Stimulated activated CD8-positive, alpha-beta memory T cell treated with anti-CD3 and anti-CD28 coated beads, Interleukin-4, amount 100 ng/mL, for 24 hours (primary cell): ENCODE measurements at places on chromosomes 16 and 17.

GRCh38 chr16:66476328-66477027 is 49.4 kb downstream of the BEAN1 start:
- peak; percentile 42 for DNase-seq

- DNase-seq = no peak
These were observed 2.4 kb downstream of the PRSS27 start for GRCh38 chr16:2717383-2718263.

- DNase-seq = no peak
These were observed 198.4 kb upstream of the C17orf78 start for GRCh38 chr17:37177254-37177870.

GRCh38 chr16:3769942-3770341 is 52.6 kb upstream of the TRAP1 start:
- DNase-seq = no peak

- DNase-seq = no peak
These were observed 107.6 kb upstream of the SMURF2 start for GRCh38 chr17:64769712-64770111.

DNA sequence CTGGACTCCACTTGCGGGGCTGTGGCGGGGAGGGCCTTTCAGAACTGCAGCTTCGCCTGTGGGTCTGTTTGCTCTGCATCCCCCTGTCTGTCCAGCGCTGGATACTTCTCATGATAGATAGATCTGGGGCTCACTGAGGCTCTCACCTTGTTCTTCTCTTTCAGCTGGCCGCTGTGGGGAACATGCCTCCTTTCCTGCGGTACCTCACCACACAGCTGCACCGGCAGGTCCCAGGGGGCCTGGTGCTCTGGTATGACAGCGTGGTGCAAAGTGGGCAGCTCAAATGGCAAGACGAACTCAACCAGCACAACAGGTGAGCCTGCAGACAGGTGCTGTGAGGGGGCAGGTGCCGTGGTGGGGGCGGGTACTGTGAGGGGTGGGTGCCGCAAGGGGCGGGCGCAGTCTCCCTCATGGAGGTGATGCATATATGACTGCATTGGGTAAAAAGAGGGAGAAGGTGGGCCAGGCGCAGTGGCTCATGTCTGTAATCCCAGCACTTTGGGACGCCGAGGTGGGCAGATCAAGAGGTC is 6.2 kb downstream of the ENGASE start:
- DNase-seq = no peak

- no peak for DNase-seq
These were observed 1.1 kb downstream of the ABCA10 start for GRCh38 chr17:69227541-69227940.

DNA sequence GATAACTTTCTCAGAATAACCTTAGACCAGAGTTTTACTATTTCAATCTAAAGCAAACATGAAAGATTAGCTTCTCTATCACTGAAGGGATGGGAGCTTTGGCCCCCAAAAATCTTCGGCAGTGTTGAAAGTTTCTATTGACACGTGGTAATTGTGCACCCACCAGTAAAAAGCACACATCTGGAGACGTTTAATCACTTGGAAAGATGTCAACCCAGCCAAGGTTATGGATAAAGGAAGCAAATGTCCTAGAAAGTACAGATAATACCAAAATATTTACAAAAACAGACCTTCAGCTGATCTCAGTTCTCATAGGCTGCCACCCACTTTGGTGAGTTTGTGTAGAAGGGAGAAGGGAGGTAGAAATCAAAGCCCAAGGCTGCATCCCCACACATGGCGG is 5.3 kb downstream of the MYCBPAP start:
- no peak for DNase-seq

DNA sequence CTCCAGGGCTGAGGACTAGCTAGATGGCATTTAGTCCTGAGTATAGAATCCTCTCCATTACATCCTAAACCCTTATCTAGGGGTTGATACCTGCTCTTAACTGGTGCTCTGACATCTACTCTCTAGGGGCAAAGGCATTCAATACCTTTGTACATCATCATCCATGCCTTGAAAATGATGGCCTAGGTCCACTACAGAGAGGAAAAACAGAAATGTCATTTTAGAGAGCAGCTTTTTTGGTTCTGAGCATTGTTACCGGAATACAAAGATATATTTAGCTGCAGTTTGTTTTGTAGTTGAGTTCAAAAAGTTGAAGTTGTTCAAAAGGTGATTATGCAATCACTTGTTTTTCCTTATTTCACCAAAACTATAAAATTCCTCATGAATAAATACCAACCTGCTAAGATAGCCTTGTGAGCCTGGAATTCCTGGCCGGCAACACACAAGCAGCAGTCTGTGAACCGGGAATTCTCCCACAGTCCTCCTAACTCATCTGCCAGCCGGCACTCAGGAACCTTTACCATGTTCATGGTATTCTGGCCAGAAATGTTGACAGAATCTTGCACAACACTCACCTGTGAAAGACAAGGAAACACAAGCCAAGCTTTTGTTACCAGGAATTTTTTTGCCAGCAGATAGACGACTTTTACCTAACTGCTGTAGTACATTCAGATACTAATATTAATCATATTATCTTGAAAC is 35.4 kb downstream of the NXPH3 start:
- no peak for DNase-seq

GRCh38 chr16:89337965-89338364 is 120.5 kb downstream of the ZNF778 start:
- DNase-seq = no peak

GRCh38 chr16:53611179-53611696 is 92.4 kb downstream of the RPGRIP1L start:
- DNase-seq = no peak

GRCh38 chr17:66715745-66716156 is 119.2 kb upstream of the CACNG5 start:
- no peak for DNase-seq

DNA sequence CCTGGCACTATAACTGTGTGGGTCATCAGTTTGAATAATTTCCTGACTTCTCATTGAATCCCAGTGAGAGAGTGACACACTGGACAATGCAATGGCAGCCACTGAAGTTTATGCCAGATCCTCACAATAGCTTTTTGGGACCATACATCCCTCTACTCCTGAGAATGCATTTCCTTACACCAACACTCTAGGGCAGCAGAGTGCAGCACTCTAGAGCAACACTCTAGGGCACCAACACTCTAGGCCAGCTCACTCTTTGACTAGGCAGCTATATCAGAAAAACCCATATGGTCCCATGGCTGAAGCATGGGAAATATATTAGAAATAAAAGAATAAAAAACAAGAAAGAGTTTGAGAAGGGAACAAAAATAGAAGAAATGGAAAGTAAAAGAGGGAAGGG is 309.2 kb downstream of the MAP2K6 start:
- no peak for DNase-seq

- DNase-seq = no peak
These were observed 22.5 kb downstream of the AKAP10 start for GRCh38 chr17:19955099-19955498.

DNA sequence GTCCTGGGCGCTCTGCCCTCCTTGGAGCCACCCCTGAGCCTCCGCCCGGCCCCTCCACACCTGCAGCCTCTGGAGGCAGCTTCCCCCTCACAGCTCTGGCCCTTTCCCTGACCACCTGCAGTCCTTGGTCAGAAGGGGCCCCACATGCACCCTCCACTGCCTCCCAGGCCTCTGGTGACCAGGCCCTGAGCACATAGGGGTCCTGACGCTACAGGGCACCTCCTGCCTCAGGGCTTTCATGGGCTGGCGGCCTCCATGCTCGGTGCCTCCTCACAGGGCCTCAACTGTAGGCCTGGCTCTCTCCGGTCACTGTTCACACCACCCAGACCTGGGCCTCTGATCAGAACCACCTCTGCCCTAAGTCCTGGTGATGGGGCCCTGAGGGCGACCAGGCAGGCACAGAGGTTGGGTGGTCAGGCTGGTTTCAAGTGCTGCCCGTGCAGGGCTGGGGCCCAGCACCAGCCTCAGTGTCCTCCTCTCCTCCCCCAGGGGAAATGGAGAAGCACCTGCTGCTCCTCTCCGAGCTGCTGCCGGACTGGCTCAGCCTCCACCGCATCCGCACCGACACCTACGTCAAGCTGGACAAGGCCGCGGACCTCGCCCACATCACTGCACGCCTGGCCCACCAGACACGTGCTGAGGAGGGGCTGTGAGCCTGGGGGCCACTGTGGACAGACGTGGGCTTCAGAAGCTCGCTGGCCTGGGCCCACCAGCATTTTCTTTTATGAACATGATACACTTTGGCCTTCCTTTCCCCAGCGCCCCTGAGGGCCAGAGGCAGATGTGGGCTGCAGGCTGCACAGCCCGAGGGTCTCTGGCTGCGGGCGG is 3.9 kb downstream of the APRT start:
- no peak for DNase-seq

DNA sequence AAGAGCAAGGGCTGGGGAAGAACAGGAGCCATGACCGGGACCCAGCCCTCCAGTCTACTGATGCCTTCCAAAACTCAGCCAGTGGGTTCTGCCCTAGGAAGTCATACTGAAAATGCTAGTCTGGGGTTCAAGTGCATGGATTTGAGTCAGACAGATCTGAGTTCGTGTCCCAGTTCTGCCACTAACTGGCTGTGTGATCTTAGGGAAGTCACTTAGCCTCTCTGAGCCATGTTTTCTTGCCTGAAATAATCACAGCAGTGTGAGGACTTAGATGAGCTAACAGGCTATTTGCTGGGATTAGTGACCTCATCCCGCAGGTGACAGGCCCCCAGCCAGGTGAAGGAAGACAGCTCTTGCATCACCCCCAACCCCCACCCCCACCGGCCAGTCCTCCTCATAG is 4.4 kb downstream of the GRIN2C start:
- no peak for DNase-seq

DNA sequence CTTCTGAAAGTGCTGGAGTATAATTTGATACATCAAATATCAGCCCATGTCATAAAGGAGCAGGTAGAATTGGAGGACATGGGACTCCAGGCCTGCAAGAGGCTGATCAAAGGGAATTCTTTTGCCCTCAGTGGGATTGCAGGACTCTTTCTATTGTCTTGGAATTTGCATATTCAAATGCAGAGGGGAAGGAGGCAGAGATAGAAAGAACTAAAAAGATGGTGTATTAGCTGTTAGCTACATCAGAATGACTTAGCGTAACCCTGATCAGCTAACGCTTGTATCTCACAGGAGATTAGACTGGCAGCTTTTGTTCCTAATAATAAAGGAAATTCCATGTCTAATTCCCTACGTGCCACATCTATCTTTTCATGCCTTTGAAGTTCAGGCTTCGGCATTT is 1014.7 kb upstream of the RBFOX1 start:
- no peak for DNase-seq

DNA sequence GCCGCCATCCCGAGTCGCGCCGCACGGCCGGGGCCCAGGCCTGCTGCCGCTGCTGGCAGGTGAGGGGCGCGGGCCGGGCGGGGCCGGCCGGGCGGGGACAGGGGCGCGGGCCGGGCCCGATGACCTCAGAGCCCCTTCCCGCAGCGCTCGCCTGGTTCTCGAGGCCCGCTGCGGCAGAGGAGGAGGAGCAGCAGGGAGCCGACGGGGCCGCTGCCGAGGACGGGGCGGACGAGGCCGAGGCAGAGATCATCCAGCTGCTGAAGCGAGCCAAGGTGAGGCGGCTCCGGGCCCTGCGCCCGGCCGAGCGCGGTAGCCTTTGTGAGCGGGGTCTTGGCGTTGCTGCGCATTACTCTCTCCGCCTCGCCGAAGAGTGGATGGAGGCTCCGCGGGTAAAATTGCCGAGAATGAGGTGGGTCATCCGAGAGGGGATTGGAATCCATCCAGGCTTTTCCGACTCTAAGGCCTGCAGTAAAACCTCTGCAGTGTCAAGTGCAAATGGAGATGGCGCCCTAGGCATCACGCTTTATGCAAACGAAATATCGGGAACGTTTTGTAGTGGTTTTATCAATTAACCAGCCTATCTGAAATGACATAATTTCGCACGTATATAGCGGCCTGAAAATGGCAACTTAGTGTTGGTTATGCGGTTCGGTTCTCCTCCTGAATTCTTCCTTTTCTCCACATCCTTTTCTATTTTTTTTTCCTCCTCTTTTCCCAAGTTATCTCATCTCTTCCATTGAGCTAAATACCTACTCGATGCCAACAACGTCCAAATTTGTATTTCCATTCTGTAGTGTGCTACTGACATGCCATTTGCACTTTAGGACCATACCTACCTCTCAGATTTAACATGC is 577 bp downstream of the TTC19 start:
- DNase-seq = no peak

DNA sequence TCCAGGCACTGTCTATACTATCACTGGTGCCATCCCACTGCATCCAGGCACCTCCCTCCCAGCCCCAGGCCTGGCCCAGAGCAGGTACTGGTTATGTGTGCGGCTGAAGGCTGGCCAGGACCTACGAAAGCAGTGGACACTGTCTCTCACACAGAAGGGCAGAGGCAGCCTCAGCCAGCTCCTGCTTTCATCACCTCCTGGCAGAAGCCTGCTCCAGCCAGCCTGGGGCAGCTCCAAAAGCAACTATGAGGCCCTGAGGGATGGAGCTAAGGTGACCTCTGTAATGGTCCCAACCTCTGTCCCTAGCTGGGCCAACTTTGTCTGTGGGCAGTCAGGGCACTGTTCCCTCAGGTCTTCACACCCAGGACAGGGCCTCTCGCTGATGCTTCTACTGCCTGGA is 18.8 kb downstream of the HSD11B2 start:
- no peak for DNase-seq
